ENCODE measurements at places on chromosomes 3 and 15.

- DNase-seq: no peak
Measured at GRCh38 chr3:179021119-179021903, 50.3 kb downstream of the ZMAT3 start.

DNA sequence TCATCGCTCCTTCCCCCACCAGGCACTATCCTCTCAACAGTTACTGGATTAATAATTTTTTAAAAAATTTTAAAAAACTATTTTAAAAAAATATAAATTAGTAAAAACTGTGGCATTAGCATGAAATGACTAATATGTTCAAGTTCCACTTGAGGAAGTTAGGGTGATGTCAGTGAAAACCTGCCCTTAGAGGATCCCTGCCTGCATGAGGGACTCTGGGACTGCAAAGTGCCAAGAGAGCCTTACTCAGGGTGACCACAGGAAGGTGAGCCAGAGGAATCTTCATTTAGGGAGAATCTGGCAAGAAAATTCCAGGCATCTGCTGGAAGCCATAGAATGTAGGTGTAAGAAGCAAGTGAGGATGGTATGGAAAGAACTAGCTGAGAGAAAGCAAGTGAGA, 157.7 kb upstream of the BCL6 start:
- DNase-seq: no peak

GRCh38 chr3:155554777-155555451, 190.0 kb downstream of the PLCH1 start:
- no peak for DNase-seq

- DNase-seq: no peak
Measured at GRCh38 chr15:65824031-65824743, 32.1 kb upstream of the DENND4A start.

DNA sequence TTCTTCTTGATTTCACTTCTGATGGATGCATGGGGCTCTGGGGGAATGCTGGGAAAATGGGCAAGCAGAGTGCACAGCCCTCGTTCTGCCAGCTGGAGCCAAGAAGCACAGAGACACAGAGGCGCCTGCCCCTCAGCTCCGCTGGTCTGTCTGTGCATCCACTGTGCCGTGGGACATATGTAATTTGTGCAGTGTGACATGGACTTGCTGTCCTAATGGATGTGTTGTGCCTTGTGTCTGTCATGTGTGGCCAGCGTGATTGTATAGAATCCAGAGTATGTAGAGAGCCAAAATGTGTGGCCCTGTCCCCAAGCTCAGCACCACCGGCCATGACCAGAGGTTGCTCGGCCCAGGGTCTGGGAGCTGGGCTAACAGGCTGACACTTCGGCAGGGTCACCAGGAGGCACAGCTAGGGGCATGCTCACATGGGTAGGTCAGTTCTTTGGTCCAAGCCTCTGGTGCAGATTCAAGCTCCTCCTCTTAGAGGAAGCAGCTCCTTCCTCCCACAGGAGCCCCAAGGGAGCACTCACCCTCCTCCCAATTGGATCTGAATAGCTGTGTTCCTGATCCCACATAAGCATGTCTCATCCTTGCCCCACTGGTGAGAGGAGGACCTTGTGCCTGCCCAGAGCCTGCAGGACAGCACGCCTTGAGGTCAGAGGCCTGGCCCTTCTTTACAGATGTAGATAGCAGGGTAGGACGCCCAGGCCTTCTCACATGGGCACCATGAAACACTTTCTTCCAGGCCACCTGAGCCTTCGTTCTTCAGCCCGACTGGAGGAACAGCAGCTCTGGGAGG, 100.8 kb upstream of the ABHD17C start:
- no peak for DNase-seq

DNA sequence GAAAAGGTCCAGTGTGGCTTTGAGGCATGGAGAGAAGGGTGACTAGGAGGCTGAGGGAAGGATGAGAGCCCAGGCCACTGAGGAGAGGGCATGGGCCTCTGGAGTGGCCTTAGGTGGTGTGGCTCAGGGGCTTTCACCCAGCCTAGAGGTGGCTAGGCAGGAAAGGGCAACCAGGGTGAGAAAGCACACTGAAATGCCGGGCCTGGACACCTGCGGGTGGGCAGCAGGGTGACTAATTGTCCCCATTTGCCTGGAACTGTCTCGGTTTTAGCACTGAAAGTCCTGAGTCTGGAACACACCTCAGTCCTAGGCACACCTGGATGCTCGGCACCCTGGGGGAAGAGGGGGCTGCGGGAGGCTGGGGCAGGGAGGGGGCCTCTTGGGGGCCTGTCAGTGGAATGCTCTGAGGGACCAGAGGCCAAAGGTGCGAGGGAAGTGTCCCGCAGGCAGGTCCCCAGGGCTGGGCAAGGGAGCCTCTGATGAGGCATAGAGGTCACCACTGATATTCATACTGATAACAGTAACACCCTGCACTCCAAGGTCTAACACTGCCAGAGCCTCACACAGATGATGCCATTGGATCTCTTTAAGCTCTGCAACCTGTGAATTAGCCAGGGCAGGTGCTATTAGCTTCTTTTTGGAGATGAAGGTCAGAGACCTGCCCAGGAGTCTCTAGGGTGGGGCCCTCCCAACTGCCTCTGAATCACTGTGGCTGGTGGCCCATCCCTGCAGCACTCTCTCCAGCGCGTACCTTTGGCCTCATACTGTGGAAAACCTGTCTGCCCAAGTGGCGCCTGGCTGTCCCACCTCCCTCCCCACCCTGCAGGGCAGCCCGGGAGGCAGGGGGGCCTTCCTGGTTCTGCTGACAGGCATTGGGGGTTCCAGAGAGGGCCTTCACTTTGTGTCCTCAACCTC, 3.0 kb upstream of the PHGR1 start:
- no peak for DNase-seq
